Endothelial cell of coronary artery (primary cell): ENCODE measurements at places on chromosomes 7 and 10. TPM values are rescaled to one million over a fixed set of nuclear protein-coding genes. Genes with fewer than 3 reads are reported as not detected.

Gene SCIN
- 0.09 TPM in 1 of 2 replicates, not detected in the other for total RNA-seq

Gene FAM13C
- total RNA-seq = 0.54 and 0.66 TPM in 2 replicates

Gene FANK1
- total RNA-seq = 2.4 and 7.8 TPM in 2 replicates

Gene ZP3
- total RNA-seq = 1.1 and 2.7 TPM in 2 replicates

Gene CALHM2
- 11.6 and 13.0 TPM in 2 replicates for total RNA-seq

Gene ARHGAP19
- 7.2 and 11.8 TPM in 2 replicates for total RNA-seq

Gene SLC26A4
- total RNA-seq = 0.75 and 0.99 TPM in 2 replicates
